COR-L47 (cell line): ENCODE measurements at places on chromosomes 6 and 20.

GRCh38 chr6:44446626-44447300, 59.3 kb downstream of the CDC5L start:
- DNase-seq = no peak

- DNase-seq = no peak
Measured at GRCh38 chr6:35164277-35164676, 23.1 kb upstream of the TCP11 start.

GRCh38 chr20:1900321-1900801, 5.2 kb downstream of the SIRPA start:
- peak; percentile 33 for DNase-seq

DNA sequence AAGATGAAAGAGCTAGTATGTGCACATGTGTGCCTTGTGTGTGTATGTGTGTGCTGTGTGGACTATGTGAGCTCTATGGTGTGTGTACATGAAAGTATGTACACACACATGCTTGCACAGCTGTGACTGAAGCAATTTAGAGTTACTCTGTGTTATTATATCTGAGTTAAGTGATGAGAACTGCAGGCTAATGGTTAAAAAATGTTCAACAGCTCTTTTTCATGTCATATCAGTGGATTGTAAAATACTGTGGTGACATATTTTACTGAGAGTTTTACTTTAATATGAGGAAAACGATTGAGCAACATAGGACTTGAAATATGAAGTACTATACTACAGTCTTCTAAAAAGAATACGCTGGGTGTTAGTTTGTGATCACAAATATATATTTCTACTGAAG, 195.7 kb upstream of the KCNK16 start:
- no peak for DNase-seq

- DNase-seq = no peak
Measured at GRCh38 chr20:36094497-36094896, 60.0 kb upstream of the EPB41L1 start.

GRCh38 chr20:37406010-37406998, 60.4 kb downstream of the SRC start:
- peak; percentile 64 for DNase-seq
